ENCODE measurements at places on chromosomes 2 and 18.

DNA sequence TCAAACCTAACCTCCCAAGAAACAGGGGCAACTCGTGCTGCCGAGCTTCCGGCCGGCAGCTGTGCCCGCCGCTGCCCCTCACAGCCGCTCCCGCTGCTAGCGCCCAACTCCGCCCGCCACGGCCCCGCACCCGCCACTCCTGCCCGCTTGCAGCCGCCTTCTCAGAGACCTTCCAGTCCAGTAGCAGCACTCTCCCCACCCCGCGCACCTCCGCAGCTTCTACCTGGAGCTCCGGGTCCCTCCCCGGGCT lies 722 bp upstream of the C2orf15 start:
- peak; percentile 59 for DNase-seq

DNA sequence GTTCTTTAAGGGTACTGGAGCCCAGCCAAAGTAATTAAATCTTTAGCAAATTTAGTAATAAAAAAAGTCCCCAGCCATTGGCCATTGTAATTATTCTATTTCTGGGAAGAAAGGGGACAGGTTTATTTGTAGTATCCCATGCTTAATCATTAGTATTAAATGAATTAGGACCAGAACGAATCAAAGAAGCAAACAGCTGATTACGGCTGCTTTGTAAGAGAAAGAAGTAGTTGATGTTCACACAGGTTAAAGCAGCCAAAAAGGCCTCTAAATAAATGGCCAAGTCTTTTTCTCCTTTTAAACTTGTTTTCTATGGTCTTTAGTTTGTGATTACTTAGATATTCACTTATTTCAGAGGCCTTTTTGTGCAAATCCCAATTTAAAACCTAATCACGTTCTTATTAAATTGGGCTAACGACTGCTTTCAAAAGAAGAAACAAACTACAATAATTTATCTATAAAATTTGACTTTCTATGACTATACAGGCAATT lies 48.6 kb upstream of the DNAH7 start:
- no peak for DNase-seq

DNA sequence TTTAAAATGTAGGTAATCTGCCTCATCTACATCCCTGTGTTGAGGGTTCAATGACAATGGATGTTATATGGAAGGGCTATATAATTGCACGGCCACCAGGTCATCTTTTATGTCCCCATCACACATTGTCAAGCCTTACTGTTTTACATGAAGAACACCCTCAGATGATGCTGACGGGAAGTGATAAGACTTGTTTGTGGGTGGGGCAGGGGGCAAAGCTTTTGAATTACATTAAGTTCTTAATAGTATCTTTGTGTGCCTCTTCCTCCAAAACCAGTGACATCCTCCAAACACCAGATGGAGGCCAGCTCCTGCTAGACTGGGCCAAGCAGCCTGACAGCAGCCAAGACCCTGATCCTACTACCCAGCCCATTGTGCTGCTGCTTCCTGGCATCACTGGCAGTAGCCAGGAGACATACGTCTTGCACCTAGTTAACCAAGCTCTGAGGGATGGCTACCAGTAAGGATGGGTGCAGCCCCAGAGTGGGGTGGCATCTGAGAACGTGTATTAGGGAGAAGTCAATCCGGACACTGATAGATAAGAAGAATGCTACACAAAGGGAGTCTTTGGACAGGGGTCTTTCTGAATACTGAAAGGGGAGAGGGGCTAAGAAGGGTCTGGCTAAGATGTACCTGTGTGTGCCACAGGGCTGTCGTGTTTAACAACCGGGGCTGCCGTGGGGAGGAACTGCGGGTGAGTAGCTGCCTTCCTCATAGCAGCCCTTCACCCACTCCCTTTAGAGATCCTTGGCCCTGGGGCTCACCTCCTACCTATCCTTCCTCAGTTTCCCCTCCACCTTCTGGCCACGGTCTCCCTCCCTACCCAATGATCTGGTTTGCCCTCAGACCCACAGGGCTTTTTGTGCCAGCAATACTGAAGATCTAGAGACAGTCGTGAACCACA lies 5.3 kb downstream of the ABHD1 start:
- no peak for DNase-seq

- DNase-seq: peak; percentile 48
Measured at GRCh38 chr18:76558881-76559667, 64.0 kb upstream of the ZNF516 start.

DNA sequence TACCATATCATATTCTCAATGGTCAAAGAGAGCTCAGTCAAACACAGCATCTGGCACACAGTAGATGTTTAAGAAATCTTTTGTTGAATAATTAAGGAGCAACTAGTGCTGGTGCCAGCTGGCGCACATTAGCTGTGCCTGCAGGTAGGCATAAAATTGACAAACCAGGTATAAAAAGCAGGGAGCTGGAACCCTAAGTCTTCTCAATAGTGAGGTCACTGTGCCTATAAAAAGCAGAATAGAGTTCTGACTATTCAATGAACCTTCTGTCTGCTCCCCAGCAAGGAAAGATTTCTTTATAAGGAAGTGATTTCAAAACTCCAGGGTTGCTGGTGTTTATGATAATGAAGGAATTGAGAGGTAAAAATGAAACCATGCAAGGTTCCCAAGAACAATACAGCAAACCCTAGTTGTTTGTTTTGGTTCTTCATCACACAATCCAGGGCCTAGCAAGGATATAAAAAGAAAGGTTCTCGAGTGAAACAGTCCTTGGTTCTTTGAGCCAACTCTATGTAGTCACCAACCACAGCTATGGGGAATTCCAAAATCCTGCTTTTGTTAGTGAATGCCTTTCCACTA lies 76.1 kb downstream of the THADA start:
- DNase-seq: peak; percentile 90

DNA sequence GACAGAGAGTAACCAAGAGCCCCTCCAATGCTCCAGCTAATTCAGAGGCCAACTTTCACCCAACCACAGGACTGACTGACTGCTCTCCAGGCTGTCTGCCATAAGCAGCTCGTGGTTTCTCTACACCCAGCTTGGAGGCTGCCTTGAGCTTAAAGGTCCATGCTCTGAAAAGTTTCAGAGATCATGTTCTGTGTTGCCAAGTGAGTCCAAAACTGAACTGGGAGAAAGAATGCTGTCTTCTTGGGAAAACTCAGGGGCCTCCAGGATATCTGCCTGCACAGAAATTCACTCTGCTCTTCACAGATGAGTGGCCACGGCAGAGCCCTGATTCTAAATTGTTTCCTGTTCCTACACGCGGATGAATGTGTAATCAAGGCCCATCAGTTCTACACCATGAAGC lies 51.1 kb downstream of the LPIN2 start:
- DNase-seq: peak; percentile 46

DNA sequence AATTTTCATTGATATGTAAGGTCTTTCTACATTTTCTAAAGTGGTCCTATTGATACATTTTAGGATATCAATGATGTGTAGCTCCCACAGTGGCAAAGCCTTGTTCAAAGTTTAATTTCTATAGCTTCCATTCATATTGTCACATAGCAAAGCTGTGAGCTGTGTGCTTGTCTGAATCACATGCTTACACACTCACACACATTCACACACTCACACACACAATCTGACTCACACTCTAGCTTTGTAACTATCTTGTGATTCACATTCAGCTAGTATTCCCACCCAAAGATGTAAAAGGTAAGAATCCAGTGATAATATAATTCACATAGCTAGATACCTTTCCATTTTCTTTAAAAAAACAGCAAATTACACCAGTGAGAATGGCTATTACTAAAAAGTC lies 58.7 kb downstream of the MAPRE2 start:
- peak; percentile 71 for DNase-seq

- peak; percentile 76 for DNase-seq
Measured at GRCh38 chr2:69082430-69082997, 69.5 kb downstream of the ANTXR1 start.

- peak; percentile 47 for DNase-seq
Measured at GRCh38 chr2:160210599-160211138, 10.6 kb upstream of the ITGB6 start.

DNA sequence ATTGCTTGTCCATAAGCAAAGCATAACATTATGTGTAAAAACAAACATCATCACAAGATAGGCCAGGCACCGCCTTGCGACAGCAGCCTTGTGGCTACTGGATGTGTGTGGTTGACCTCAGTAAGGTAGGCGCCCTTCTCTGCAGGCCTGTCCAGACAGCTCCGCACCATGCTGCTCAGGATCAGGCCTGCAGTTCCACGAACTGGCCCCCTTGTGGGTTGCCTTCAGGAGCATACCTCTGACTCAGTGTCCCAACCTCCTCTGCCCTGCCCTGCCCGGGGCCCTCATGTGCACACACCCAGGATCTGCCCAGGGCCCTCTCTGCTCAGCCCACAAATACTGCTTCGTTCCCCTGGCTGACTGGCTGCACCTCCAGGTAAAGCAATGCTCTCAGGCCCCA lies 16.1 kb upstream of the ZNF236 start:
- no peak for DNase-seq

DNA sequence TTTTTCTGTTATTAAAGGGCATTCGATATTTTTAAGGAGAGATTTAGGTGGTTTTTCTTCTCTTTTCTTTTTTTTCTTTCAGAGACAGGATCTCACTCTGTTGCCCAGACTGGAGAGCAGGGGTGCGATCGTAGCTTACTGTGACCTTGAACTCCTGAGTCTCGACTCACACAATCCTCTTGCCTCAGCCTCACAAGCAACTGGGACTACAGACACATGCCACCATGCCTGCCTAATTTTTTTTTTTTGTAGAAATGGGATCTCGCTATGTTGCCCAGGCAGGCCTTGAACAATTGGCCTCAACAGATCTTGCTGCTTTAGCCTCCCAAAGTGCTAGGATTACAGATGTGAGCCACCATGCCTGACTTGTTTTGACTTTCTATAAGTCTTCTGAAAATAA lies 26.3 kb downstream of the PMAIP1 start:
- no peak for DNase-seq

- no peak for DNase-seq
Measured at GRCh38 chr18:29449424-29449823, 1272.5 kb upstream of the CDH2 start.

DNA sequence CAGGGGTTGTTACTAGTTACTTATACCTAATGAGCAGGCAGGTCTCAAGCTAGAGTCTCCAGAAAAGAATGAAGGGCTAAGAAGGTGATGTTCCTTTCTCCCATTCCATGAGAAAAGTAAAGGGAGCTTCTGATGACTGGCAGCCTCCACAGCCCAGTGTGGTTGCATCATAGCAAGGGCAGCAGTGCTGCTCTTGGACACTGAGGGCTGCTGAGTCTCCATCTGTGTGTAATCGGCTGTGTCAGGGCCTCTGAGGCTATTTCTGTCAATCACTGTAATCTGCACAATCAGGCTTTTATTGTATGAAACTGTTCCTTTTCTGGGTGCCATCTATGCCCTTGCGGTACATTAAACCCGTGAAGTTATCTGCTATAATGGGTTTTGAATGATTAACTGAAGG lies 164.1 kb upstream of the FBXO11 start:
- no peak for DNase-seq

DNA sequence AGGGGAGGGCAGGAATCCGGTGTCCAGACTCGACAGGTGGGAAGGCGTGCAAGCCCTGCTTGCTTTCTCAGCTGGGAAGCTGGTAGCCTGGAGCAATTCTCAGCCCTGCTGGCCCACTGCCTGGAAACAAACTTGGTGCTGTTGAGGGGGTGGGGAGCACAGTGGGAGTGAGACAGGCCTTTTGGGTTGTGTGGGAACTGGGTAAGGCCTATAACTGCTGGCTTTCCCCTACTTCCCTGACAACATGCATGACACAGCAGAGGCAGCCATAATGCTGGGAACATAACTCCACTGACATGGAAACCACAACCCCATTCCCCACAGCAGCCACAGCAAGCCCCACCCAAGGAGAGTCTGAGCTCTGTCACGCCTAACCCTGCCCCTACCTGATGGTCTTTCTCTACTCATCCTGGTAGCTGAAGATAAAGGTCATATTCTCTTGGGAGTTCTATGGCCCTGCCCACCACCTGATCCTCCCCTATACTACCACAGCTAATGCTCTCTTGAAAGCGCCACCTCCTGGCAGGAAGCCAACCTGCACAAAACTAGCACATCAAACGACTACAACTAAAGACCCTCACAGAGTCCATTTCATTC lies 122.9 kb upstream of the ACVR1C start:
- DNase-seq: no peak

DNA sequence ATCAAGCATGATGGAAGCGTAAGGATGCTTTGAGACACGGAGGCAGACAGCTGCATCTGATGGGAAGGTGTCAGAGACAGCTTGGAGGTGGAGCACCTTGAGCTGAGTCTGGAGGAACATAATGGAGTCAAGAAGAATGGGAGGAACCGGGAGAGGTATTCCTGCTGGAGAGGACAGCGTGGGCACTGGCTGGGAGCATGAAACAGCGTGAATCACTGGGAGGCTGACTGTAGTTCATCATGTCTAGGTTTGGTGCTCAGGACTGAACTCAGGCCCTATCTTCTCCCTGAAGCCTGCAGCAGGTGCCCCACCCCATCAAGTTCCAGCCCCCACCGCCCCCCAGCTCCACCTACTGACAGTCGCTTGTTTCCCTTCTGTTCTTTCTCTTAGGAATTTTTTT lies 98.6 kb downstream of the TMEM17 start:
- DNase-seq: no peak

GRCh38 chr2:109124982-109125592 lies 3.9 kb upstream of the SH3RF3 start:
- DNase-seq: no peak

GRCh38 chr2:210099940-210100339 lies 71.3 kb downstream of the KANSL1L start:
- DNase-seq: no peak

GRCh38 chr2:176449852-176450251 lies 180.6 kb downstream of the MTX2 start:
- DNase-seq: no peak

DNA sequence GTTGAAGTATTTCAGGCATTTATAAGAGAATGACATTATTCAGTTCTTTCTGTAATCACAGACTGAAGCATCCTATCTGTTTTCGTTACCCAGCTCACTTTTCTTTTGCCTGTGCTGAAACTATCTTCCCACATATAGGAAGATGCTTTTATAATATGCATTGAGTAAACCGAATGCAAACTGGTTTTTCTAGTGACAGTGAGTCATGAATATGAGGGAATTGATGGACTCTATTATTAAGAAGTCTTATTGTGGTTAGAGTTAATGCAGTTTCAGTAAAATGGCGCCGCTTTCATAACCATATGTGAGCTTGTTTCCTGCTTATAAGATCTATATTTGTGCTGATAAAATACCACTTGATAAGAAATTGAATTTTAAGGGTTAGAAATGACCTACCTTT lies 59.2 kb downstream of the ACVR2A start:
- no peak for DNase-seq

DNA sequence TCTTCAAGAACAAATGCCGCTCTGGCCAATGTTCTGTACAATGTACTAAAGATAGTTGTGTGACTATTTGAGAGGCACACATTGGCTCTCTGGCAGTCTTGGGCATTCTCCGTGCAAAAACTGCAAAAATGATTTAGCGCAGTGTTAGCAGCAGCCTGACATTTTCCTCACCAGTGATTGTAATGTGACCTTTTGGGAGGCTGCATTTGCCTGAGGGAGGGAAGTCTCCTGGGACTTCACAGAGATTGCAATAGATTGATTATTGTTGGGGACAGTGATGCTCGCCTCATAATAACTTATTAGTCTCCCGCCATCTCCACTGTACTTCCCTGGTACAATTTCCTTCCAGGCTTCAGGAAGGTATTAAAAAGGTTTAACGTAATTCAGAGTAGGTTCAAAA lies 149.2 kb downstream of the UXS1 start:
- no peak for DNase-seq
